ENCODE measurements at places on chromosomes 1 and 21.

DNA sequence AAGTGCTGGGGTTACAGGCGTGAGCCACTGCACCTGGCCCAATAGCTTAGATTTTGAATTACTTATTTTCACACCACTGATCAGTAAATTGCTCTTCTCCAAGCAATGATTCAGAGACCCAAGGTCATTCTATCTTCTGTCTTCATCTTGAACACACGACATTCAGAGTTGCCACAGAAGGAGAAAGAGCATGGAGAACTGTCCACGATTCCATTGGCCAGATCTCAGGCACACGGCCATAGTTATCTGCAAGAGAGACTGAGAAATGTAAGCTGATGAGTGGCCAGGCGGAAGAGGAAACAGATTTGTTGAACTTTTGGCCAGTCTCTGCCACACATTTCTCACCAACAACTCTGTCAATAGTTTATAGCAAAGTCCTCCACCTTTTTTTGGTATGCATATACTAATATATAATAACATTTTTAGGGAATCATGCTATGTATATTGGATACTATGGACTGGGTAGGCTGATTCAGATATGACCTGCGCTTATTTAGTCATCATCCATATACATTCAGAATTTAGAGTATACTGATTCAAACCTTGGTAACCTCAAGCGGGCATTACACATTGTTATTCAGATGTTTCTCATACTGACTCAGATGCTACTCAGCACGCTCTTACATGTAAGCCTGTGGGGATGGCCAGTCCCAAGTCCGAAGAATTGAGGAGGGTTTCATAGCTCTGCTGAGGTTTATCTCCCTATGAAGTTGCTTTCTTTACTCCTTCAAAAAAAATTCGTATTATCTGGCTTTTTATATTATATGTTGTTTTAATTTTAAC, 25.5 kb upstream of the CAP1 start:
- DNase-seq, result peak; percentile 48

DNA sequence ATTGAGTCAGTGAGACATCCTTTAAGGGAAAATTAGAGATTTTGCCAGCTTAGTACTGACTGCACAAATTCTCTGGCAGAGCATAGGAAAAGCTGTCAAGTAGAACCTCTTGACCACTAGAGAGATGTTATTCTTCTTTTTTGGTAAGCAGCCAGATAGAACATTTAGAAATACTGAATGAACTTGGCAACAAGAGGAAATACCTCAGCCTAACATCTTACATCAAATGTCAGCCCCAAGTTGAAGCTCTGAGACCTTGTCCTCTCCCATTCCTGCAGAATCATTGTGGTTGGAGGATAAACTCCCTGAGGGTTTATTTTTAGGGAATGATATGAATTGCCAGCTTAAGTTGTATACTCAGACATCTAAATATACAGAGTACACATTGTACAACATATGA, 53.5 kb downstream of the MIGA1 start:
- DNase-seq, result peak; percentile 90

GRCh38 chr1:177631770-177632169, 338.1 kb downstream of the SEC16B start:
- DNase-seq, result no peak

- DNase-seq, result no peak
These were observed 33.5 kb upstream of the SSBP3 start for GRCh38 chr1:54439550-54440223.

DNA sequence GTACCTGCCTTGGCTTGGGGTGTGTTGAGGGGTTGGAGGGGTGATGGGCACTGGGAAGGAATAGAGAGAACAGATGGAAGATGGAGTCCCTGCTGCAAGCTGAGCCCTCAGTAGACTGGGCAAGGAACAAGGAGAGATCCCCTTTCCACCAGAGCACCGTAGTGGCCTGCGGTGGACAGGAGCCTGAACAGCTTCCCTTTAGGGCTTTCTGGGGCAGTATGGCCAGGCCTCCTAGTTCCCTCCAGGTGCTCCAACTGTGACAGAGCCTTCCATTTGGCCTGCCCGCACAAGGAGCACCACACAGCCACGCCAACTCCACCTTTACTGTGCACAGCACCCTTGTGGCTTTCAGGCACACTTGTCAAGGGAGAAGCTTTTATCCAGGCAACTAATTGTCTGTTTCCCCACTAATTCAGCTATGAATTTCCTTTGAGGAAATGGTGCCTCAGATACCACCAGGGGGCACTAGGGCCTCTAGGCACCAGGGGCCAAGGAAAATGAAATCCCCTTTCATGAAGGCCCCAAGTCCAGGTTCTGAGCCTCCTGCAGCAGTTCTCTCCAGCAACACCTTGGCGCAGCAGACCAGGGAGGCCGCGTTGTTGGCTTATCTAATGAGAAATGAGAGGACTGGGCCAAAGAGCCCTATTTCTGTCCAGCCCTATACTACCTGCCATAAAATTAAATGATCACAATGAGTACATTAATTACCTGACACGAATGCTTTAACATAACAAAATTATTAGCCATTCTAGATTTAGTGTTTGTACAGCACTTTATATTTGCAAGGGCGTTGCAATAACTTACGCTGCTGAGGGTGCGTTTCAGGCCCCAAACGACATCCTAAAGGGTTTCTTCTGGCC, 23.1 kb upstream of the ERI3 start:
- no peak for DNase-seq

- DNase-seq, result no peak
These were observed 128.8 kb downstream of the KCNN3 start for GRCh38 chr1:154741327-154741726.

DNA sequence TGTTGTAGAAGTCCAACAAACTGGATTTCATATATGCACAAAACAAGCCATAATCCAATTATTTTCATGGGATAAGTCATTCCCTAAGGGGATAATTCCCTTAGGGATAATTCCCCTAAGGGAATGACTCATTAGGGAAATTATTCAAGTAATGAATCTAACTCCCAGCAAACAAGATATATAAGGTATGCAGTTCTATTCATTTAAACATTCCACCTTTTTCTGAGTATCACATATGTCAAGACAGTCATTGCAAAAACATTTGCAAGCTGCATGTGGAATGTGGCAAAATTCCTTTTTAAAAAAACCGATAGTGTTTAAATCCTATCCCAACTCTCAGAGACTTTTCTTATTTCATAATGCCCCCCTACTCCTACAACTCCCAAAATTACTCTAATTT, 131.2 kb downstream of the AKT3 start:
- peak; percentile 23 for DNase-seq

GRCh38 chr1:12113433-12114339, 50.6 kb downstream of the TNFRSF8 start:
- DNase-seq, result no peak

DNA sequence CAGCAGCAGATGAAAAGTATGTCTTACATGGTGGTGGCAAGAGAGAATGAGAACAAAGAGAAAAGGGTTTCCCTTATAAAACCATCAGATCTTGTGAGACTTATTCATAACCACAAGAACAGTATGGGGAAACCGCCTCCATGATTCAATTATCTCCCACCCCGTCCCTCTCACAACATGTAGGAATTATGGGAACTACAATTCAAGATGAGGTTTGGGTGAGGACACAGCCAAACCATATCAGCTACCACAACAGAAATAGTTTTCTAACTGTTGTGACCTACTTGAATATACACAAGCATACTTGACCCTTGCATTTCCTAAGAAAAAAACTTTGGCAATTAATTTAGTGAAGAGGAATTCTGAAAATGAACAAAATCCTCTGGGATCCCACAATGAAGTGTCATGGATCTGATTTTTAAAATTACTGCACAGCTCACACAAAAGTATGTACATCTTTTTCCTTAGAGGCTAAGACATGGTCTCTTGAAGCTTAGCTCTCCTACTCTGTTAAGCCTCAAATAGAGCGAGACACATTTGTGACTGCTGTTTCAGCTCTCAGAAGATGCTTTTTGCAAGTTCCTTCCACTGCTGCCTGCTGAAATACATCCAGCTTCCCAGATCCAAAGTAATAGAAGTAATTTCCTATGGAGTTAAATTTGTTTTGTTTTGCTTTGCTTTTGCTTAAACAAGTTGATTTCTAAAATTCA, 265.8 kb downstream of the DPYD start:
- DNase-seq, result no peak

DNA sequence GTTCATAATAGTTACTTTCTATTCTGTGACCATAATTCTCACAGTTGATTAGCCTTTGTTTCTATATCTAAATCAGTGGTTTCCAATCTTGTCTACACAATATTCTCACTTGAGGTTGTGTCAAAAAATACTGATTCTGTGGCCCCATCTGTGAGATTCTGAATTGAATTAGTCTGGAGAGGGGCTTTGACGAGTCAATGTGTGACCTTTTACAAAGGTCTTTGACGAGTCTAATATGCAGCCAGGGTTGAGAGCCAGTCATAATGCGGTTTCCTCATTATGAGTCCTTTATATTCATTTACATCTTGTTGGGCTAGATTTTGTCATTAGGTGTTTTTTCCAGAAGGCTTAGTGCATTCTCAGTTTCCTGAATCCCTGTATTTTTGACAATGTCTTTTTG, 19.7 kb downstream of the FCRL5 start:
- no peak for DNase-seq

GRCh38 chr21:33025106-33025488, 638 bp upstream of the OLIG2 start:
- DNase-seq, result no peak

GRCh38 chr1:117657031-117657430, 51.2 kb downstream of the TENT5C start:
- peak; percentile 45 for DNase-seq

- DNase-seq, result no peak
These were observed 19.0 kb downstream of the MRPS6 start for GRCh38 chr21:34092262-34092921.

DNA sequence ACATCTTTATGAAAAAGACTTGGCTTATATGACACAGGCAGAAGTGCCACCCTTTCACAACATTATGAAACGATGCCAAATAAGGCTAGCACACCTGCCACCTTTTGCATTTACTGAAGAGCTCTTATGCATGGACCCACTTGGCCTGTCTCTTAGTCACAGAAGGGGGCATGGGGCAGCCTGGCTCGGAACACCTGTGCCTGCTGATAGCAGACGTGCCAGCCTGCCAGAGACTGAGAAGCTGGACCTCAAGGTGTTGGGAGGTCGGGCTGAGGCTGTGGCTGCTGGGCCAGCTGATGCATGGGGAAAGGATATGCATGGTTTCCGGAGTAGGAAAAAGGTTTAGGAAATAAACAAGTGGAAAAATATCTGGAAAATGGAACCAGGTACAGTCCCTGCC, 21.5 kb downstream of the RCAN1 start:
- no peak for DNase-seq

GRCh38 chr1:65146908-65147423, 1.0 kb upstream of the AK4 start:
- no peak for DNase-seq

DNA sequence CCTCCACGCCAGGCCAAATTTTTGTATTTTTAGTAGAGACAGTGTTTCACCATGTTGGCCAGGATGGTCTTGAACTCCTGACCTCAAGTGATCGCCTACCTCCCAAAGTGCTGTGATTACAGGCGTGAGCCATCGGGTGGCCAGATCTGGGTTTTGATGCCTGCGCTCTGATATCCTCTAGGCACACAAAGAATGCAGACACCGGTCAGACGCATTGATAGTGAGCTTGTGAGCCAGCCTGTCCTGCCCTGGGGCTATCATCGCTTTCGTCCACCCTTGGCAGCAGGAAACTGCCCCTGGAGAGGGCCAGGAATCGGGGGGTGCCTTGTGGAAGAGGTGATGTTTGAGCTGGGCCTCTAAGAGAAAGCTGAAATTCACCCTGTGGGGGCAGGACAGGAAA, 4.0 kb downstream of the FBLIM1 start:
- DNase-seq, result no peak

DNA sequence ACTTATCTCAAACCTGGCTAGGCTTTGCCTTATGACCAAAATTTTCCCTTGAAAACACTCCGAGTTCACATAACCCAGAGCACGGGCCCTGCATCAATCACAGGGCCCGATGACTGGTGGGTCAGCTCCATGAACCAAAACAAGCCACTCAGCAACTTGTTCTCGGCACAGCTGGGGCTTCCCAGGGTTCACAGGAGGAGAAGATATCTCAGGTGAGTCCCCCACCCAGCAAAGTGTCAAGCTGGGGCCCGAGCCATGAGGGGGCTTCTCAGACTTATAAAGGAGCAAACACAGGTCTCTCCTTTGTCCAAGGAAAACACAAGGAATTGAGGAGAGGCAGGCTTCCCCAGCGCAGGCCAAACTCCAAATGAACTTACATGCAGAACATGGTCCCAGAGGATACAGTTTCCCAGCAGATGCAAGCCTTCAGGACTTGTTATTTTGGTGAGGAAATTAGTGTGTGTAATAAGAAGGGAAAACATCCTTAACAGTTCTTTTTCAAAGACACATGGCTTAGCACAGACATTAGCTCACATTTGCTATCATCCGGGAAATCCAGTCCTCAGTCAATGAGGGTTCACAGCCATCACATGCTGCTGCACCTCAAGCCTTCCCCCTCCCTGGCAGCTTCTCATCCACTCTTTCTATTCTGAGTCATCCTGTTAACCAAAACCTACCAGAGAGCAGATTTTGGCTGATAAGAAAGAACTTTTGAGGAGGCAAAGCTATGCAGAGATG, 98.1 kb upstream of the NFIA start:
- no peak for DNase-seq

DNA sequence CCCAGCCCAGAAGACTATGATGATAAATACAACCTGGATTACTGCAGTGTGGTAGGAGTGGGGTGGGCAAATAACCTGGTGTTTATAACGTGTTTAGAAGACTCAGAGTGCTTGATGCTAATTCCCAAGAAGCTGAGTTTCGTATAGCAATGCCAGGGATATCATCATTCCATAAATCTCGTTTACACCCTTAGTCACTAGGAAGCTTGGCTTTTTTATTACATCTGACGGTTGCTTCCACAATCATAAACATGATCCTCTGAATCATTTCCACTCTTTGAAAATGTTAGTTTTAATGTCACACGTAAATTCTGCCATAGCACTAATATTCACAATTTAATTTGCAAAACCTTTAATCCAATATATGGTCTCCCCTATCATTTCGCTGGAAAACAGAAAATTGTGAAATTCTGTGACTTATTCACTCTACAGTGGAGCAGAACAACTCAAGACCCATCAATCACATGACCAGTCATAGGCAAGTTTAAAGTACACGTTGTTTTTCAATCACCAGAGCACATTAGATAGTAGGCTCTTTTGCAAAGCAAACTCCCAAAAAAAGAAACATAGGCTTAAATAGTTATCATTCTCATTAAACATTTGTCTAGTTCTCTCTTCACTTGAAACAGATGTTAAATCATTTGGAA, 321.0 kb downstream of the LTN1 start:
- DNase-seq, result peak; percentile 55

- peak; percentile 11 for DNase-seq
These were observed 93.4 kb downstream of the KCNK1 start for GRCh38 chr1:233707153-233707879.
